Fibroblast of skin of back (primary cell): ENCODE measurements at places on chromosomes 6 and 20.

- peak; percentile 26 for DNase-seq
These were observed 65.5 kb downstream of the NRN1 start for GRCh38 chr6:5941188-5941587.

- DNase-seq: no peak
These were observed 22.7 kb upstream of the TGM6 start for GRCh38 chr20:2358006-2358405.

DNA sequence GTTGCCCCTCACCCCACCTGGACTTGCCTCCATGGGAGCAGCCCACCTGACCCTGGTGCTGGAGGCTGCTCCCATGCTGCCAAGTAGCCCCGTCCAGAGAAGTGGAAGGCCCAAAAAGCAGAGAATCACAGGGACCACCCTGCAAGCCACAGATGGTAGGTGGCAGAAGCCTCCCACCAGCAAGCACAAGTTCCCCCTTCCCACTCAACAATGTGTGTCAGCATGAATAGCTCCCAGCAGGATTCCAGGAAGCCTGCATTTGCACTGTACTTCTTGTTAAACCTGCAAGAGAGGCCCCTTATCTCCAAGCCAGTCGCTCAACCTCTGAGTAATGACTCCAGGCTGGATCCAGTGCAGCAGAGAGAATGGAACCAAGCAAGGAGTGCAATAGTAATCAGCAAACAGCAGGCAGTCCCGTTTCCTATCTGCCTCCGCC lies 180.8 kb upstream of the CST7 start:
- peak; percentile 27 for DNase-seq

- peak; percentile 54 for DNase-seq
These were observed 3.6 kb upstream of the MATN4 start for GRCh38 chr20:45311589-45312211.

DNA sequence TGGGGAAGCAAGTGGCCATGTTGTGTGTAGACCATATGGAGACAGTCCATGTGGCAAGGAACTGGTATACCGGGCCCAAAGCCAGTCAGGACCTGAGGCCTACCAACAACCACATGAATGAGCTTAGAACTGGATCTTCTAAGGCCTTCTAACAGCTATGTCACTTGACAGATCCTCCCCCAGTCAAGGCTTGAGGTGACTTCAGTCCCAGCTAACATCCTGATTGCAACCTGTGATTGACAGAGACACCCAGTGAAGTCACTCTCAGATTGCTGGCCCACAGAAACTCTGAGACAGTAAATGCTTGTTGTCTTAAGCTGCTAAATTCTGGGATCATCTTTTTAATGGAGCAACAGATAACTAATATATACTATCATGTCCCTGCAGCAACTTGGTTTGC lies 32.9 kb downstream of the AHI1 start:
- no peak for DNase-seq

GRCh38 chr6:135331002-135331401 lies 149.9 kb downstream of the MYB start:
- DNase-seq: peak; percentile 66

- no peak for DNase-seq
These were observed 1.5 kb downstream of the FAM135A start for GRCh38 chr6:70414813-70415212.

DNA sequence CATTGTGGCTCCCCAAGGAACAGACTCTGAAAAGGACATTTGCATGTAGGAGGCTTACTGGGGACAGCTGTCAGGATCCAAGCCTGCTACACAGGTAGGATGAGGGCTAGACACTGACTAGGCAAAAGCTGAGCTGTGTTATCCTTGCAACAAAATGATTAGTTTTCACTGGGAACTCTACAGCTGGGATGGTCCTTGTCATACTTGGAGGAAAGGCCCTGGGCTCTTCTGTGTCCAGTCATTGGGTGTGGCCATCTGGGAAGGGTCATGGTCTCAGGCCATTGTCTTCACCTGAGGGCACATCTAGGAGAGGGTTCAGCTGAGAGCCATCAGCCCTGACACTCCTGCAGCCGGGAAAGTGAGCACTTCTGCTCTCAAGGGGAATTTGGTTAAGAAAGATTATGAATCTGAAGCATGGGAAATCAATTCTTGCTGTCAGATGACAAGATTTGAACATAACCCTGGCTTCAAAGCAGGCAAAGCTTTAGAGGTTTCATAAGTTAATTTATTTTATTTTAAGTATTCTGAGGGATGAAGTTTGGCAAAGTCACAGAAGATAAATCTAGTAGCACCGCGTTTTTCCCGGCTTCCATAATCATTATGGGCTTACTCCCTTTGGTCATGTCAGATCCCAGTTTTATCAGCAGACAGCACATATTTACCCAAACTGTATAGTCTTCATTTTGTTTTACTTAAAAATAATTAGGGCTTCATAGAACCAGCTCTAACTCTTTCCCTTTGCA lies 78.4 kb upstream of the SLC22A23 start:
- no peak for DNase-seq

- DNase-seq: no peak
These were observed 59.2 kb upstream of the SLC32A1 start for GRCh38 chr20:38665094-38665493.

GRCh38 chr6:4802312-4802935 lies 26.2 kb downstream of the CDYL start:
- no peak for DNase-seq

GRCh38 chr6:151690768-151691562 lies 116.5 kb upstream of the ESR1 start:
- DNase-seq: no peak

GRCh38 chr6:54778731-54779130 lies 67.8 kb upstream of the FAM83B start:
- no peak for DNase-seq

DNA sequence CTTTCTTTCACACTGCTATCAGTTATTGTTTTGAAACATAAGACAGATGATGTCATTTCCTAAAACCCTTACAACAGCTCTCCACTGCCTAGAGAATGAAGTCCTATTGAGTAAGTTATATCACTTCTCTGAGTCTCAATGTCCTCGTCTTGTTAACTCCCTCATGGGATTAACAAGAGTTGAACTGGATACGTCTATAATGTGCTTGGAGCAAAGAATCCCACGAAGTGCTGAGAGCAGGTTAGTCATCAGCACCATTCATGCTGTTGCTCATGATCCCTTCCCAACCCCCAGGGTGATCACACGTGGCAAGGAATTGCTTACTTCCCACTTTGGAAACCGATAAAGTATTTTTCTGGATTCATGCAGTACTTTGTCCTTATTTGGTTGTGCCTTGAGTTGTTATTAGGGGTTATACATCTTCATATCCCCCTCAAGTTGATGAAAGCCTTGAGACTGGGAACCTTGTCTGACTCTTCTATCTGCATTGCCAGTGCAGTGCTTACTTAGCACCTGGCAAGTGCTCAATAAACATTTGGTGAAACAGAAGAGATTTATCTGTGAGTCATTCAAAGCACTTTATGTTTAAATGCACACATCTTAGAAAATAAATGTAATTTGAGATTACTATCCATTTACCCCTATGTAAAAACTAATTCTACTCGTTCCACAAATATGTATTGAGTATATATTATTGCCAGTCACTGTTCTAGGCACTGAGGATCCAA lies 487.5 kb downstream of the EPM2A start:
- peak; percentile 68 for DNase-seq

DNA sequence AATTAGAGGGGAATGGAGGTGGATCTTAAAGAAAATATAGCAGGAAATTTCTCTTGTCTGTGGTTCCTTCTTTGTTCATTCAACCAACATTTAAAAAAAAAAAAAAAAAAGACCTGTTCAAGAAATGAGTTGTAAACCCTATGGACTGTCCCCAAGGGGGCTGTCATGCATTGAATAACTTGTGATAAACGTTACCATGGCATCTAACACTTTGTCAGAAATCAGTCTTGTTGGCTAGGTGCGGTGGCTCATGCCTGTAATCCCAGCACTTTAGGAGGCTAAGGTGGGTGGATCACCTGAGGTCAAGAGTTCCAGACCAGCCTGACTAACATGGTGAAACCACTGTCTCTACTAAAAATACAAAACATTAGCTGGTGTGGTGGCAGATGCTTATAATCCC lies 381.7 kb downstream of the BCKDHB start:
- DNase-seq: no peak

DNA sequence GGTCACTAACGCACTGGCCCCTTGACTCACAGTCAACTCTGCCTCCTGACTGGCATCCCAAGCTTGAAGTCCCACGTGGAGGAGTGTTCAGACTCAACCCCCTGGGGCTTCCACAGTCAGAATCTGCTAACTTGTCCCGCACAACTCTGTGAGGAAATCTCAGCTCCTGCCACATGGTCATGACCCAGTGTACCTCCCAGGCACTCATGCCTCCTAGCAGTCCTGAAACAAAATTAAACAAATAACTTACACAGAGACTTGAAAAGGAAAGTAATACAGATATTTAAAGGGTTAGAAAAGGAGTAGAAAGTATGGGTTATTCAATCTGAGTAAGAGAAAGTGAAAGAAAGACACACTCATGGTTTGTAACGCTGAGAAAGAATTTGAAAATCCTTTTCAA lies 134.9 kb downstream of the GMDS start:
- DNase-seq: peak; percentile 18

GRCh38 chr6:82397962-82398692 lies 34.5 kb downstream of the TPBG start:
- DNase-seq: peak; percentile 54

GRCh38 chr6:106609699-106610098 lies 19.6 kb downstream of the RTN4IP1 start:
- DNase-seq: peak; percentile 3

- DNase-seq: peak; percentile 63
These were observed 172.1 kb downstream of the MTFR2 start for GRCh38 chr6:136077834-136078576.

- DNase-seq: no peak
These were observed 5.7 kb downstream of the HELZ2 start for GRCh38 chr20:63568170-63568981.

DNA sequence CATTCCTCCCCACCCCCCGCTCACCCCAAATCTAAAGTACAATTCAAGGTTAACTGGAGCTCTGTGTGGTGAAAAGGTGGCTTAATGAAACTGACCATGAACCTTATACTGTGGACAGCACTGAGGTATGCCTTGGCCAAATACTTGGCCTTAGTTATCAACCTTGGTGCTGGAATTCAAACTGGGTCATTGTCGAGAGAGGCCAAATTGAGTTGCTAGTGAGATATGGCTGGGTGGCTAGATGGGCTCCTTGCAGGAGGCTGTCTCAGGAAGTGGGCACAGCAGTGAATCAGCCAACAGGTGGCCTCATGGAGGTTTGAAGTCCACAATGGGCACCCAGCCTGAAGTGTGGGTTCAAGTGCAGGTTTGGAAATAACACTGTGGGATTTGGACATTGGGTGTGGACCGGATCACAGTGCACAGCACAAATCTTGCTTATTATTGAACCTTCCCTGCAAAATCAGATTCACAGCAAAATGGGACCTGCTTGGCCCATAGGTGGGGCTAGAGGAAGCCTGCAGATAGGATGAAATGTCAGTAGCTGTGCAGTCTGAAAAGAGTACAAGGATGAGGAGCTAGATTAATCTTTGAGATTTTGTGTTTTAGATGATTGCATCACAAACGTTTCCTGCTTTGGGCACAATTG lies 5.6 kb upstream of the BTBD3 start:
- DNase-seq: no peak
